Activated T-cell treated with anti-CD3 and anti-CD28 coated beads, Interleukin-2, amount 50 U/mL, for 48 hours (primary cell): ENCODE measurements at places on chromosomes 2 and 18.

- DNase-seq, result peak; percentile 44
These were observed 252.6 kb downstream of the AGAP1 start for GRCh38 chr2:235746257-235746934.

- DNase-seq, result no peak
These were observed 53.1 kb upstream of the STK39 start for GRCh38 chr2:168300460-168300859.

DNA sequence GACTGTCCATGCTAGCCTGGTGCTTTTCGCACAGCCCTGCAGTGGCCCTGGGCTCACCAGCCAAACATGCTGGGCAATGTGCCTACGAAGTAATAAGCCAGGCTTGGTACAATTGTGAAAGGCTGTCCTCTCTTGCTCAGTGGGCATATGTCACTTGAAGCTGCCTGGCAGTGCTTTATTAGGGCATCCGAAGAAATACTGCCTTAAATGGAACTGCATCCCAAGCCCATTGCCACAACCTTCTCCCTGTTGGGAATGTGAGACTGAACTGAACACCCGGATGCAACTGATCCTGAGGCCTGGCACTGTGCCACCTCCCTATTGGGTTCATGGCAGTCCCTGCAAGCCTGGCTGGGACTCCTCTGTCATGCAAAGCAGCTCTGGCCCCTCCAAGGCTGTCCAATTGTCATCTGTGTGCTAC is 15.9 kb downstream of the CAPG start:
- DNase-seq, result no peak

DNA sequence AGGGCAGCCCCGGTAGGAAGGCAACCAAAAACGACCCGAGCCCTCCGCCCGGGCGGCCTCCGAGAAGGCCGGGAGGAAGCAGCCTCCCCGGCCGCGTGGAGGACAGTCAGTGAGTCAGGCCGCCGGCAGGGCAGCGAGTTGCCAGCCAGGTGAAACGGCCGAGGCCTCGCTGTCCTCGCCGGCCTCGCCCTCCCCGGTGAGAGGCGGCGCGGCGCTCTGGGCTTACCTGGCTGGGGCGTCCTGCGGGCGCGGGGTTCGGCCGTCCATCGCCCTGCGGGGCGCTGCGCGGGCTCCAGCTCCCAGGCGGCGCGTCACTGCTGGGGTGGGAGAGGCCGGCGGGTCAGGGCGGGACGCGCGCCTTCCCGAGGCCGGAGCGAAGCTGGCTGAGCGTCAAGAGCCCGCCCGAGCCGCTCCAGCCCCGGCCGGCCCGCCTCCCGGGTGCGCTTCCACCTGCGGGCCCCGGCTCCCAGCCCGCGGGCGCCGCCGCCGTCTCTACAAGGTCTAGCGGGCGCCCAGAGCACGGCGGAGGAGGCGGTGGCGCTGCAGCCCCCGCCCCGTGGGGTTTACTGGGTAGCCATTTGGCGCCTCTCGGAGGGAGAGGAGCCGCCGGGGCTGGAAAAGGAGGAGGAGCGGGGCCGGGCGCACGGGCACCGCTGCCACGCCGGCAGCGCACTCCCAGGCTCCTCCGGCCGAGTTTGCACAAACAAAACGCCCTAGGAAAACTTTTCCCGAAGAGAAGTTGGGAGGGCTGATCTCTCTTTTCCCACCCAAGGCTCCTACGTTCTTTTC is 499 bp downstream of the COBLL1 start:
- peak; percentile 52 for DNase-seq

DNA sequence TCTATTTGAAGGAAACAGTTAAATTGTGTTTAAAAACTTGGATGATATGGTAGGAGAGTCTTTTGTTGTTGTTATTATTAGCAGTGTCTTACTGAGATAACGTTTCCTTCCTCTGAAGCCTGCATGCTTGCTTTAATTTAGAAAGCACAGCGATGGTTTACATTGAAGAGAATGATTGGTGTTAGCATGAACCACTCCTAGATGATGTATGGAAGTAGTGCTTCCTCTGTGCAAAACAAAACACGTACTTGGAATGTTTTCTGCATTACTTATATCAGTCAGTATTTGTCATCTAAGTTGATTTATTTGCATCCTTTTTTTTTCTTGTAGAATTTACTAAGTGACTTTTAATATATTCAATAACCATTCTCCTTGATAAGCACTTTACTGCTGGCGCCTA is 89.0 kb downstream of the UGGT1 start:
- DNase-seq, result no peak
